Right cardiac atrium (tissue), 5 donors: ENCODE measurements at places on chromosomes 4 and X. TPM values are rescaled to one million over a fixed set of nuclear protein-coding genes. Genes with fewer than 3 reads are reported as not detected.

RAB9B gene
- total RNA-seq = 18.2 TPM

CLGN gene
- 81.3 TPM for total RNA-seq

RAB41 gene
- total RNA-seq = not detected

AKAP14 gene
- total RNA-seq = not detected

SGMS2 gene
- total RNA-seq = 35.5 TPM

FAT4 gene
- 18.7 TPM for total RNA-seq

LRPAP1 gene
- 325 TPM for total RNA-seq

ADAMTS3 gene
- total RNA-seq = 2.1 TPM

HSFX4 gene
- not detected for total RNA-seq

CHIC2 gene
- 14.6 TPM for total RNA-seq

CT45A5 gene
- not detected for total RNA-seq

COMMD8 gene
- 17.0 TPM for total RNA-seq

ARHGAP10 gene
- total RNA-seq = 54.1 TPM

PRSS12 gene
- not detected for total RNA-seq

MID1 gene
- total RNA-seq = 21.0 TPM

SPATA4 gene
- total RNA-seq = not detected

FATE1 gene
- total RNA-seq = 0.48 TPM

MAGED2 gene
- 134 TPM for total RNA-seq

EDNRA gene
- 64.2 TPM for total RNA-seq

EIF4E gene
- 67.0 TPM for total RNA-seq

TAF9B gene
- total RNA-seq = 25.5 TPM

GLRB gene
- 10.0 TPM for total RNA-seq

HAND2 gene
- 69.3 TPM for total RNA-seq

DCAF4L1 gene
- total RNA-seq = 0.11 TPM

NHSL2 gene
- total RNA-seq = 9.2 TPM

SPIN2A gene
- total RNA-seq = 0.42 TPM

TDO2 gene
- total RNA-seq = not detected

FMR1NB gene
- total RNA-seq = not detected

GPR119 gene
- total RNA-seq = not detected

USP26 gene
- not detected for total RNA-seq

SCRG1 gene
- total RNA-seq = 2.4 TPM

CYLC1 gene
- not detected for total RNA-seq
